Gastrocnemius medialis (tissue), 4 donors: ENCODE measurements at places on chromosomes 1 and 21. TPM values are rescaled to one million over a fixed set of nuclear protein-coding genes. Genes with fewer than 3 reads are reported as not detected.

ITLN2 gene
- total RNA-seq = not detected

DIO1 gene
- not detected for total RNA-seq

DNA sequence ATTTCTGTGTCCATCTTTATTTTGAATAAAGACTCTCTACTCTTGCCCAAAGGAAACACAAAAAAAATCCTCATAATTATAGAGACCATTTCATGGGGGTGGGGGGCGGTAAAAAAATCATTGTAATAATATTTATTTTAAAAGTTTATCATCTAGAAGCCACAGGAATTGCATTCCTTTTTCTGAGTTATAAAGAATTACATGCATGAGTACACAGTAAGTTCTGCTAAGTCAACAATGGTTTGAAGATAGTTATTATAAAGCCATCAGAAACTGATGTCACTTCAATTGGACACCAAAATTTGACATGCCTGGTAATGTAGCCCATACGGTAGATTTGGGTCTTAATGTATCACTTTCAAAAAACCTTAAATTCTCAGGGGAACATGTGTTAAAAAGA is 478.1 kb upstream of the NR5A2 start:
- DNase-seq = no peak

NKAIN1 gene
- 4.6 TPM for total RNA-seq

- no peak for DNase-seq
Observed at GRCh38 chr1:201656311-201657032, 117.5 kb downstream of the NAV1 start.

KRTAP22-1 gene
- not detected for total RNA-seq

- DNase-seq = no peak
Observed at GRCh38 chr1:226652613-226653012, 86.5 kb downstream of the ITPKB start.

- DNase-seq = no peak
Observed at GRCh38 chr1:145858238-145858900, 512 bp downstream of the PIAS3 start.

- no peak for DNase-seq
Observed at GRCh38 chr1:14946684-14947238, 206.8 kb upstream of the TMEM51 start.

GSTM5 gene
- total RNA-seq = 0.87 TPM

DNA sequence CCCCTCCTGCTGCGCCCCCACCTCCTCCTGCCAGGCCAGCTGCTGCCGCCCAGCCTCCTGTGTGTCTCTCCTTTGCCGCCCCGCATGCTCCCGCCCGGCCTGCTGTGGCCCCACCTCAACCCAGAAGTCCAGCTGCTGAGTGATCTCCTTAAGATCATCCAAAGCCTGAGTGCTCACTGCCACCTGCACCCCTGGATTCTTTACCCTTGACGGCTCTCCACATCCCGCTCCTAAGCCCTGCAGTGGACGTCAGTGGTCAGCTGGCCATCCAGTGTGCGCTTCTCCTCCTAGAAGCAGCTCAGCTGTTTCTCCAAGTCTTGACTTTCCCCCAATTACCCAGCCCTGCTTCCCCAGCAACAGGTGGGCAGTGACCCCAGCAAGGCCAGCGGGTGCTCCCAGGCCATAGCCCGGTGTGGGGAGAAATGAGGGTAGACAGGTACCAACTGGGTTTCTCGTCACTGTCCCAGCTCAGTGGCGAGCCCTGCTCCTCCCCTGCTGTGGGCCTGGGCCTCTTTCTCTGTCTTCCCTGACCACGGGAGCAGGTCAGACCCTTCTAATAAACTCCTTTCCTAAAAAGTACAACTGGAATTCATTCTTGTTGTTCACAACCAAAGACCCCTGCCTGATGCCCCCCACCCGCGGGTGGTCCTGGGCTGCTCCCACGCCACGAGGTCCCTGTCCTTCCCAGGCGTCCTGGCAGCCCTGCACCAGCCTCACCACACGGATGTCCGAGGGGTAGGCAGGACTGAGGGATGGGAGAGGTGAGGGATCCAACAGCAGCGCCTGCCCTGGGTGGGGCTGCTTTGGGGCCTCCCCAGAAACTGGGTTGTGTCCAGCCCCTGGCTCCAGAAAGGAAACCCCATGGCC is 1.4 kb downstream of the KRTAP10-7 start:
- DNase-seq = no peak

GRCh38 chr1:99534638-99534930 is 111.3 kb upstream of the PALMD start:
- DNase-seq = no peak

- peak; percentile 12 for DNase-seq
Observed at GRCh38 chr1:244254467-244254866, 197.2 kb downstream of the ADSS2 start.

DNA sequence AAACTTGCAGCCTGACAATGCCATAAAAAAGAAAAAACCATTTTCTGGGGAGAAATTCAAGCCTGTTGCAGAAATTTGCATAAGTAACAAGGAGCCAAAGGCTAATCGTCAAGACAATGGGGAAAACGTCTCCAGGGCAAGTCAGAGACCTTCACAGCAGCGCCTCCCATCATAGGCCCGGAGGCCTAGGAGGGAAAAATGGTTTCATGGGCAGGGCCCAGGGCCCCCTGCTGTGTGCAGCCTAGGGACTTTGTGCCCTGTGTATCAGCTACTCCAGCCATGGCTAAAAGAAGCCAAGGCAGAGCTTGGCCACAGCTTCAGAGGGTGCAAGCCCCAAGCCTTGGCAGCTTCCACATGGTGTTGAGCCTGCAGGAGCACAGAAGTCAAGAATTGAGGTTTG is 369.5 kb downstream of the NTNG1 start:
- no peak for DNase-seq

DNA sequence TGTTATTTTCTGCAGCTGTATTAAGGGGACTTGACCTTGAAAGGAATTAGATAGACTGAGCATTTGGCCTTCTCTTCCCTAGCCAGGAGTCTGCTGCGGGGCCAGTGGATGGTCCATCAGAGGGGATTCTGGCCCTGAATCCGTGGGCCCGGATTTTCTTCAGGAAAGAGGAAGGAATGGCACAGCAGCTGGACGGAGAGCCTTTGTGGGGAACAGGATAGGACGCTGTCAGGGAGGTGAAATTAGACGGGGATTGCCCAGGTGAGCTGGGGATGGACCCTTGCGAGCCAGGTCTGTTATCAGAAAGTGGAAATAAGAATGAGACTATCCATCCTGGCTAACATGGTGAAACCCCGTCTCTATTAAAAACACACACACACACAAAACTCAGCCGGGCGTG is 1.7 kb upstream of the C2CD2 start:
- no peak for DNase-seq

DNA sequence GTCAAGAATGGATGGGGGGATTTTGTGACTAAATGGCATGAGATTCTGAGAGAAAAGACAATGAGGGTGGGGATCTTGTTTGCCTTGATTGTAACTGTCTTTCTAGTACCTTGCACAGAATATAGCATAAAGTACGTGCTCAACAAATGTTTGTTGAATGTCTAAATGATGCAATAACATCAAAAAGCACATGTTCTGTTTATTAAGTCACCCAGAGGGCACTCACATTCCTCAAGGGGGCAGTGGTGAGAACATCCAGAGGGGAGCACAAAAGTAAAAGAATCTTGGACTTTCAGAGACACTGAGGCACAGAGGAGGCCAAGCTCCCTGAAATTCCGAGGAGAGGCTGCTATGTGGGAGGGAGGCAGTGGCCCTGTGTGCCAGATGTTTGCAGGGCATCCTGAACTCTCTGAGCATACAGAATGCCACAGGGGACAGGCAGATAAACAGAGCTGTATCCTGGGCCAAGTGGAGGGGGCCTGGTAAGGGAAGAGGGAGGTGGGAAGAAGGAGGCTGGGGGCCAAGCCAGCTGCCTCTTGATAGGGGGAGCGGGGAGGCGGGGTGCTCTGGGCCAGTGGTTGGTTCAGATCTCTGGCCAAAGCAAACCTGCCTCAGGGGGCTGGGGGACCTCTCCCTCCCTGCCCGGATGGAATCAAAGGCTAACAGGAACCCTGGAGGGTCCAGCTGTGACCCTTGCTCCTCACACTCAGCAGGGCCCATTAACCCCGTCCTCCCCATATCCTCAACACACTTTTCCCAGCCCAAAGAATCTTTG is 6.5 kb upstream of the ATP1A2 start:
- no peak for DNase-seq

GRCh38 chr1:200429221-200429751 is 19.4 kb upstream of the ZNF281 start:
- DNase-seq = no peak

SPRR3 gene
- not detected for total RNA-seq

DNA sequence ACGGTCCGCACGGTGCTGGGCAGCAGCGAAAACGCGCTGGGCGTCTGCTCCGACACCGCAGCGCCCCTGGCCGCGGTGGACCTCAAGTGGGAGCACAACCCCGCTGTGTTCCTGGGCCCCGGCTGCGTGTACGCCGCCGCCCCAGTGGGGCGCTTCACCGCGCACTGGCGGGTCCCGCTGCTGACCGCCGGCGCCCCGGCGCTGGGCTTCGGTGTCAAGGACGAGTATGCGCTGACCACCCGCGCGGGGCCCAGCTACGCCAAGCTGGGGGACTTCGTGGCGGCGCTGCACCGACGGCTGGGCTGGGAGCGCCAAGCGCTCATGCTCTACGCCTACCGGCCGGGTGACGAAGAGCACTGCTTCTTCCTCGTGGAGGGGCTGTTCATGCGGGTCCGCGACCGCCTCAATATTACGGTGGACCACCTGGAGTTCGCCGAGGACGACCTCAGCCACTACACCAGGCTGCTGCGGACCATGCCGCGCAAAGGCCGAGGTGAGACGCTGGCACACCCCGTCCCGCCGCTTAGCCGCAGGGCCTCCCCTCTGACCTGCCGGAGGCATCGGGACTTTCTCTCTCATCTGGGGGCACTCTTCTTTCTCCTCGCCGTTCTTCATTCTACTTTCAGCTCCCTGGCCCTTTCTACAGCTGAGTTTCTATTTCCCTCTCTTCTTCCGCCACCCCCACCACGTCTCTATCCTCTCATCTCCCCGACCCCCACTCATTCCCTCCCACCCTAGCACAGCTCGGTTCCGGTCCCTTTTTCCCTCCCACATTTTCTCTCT is 1.0 kb downstream of the NPR1 start:
- DNase-seq = no peak

TMEM125 gene
- total RNA-seq = not detected

- no peak for DNase-seq
Observed at GRCh38 chr1:199561334-199561733, 466.2 kb upstream of the NR5A2 start.

- no peak for DNase-seq
Observed at GRCh38 chr1:114753143-114753542, 4.6 kb downstream of the CSDE1 start.

DNA sequence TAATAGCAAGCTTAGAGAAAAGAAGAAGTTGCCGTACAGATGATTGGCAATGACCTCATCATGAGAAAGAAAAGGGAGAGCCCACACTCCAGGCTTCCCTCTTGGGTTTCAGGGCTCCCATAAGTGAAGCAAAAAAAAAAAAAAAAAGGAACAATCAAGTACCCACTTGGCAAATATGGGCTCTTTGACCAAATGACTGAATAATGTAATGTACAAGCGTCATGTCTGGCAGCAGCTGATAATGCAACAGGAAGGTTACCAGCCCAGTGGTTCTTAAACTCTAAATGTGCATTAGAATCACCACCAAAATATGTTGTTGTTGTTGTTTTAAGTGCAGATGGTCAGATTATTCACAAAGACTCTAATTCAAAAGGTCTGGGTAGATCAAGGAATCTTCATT is 13.5 kb downstream of the TNFSF4 start:
- no peak for DNase-seq

DNA sequence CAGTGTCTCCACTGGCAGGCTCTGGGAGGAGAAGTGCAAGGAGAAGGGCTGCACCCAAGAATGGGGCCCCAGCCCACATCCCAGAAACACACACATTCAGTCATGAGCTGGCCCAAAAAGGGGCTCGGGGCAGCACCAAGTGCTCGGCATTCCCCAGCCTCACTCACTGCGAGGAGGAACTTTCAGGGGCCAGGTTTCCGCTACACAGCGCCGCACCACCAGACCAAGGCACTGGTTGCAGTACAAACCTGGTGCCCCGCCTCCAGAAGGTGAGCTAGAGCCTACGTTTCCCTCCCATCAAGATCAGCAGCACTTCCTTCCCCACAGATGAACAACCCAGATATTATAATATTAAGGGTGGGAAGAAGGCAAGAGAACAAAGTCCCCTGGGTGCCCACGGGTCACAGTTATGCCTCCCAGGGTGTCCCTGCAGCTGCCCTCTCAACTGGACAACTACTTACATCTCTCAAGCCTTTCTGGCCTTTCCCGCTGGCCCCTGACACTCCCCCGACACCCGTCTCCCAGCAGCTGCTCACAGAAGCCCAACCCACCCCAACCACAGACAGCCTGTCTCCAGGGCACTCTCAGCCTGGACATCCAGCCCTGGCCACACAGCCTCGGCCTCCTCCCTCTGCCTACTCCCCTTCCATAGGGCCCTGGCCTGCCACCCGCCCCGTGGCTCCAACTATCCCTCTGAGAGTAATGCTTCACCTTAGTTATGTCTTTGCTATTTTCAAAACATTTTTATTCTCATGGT is 3.8 kb downstream of the PBXIP1 start:
- no peak for DNase-seq

CDC14A gene
- total RNA-seq = 7.2 TPM

GRCh38 chr1:228434689-228435088 is 18.0 kb upstream of the TRIM17 start:
- DNase-seq = no peak

RPTN gene
- not detected for total RNA-seq

DNA sequence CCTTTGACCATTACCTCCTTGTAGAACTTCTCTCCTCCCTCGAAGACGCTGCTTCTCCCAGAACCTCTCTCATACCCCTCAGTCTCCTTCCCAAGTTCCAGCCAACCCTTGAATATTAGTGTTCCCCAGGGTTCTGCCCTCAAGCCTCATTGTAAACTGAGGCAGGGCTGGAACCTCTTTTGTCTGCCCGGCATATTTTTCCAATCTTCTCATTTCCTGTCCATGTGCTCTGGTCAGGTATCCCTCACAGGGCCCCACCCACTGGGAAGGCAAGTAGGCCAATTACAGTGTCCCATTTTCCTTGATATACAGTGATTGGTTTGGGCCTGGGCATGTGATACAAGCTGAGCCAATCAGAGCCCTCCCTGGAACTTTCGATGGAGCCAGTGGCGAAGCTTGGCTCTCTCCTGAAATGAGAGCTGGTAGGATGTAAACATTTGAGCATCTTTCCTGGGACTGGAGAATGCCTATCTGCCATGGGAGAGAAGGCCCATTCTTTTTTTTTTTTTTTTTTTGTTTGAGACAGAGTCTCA is 57.1 kb upstream of the ID3 start:
- no peak for DNase-seq

ATP6V1G3 gene
- total RNA-seq = not detected

DNA sequence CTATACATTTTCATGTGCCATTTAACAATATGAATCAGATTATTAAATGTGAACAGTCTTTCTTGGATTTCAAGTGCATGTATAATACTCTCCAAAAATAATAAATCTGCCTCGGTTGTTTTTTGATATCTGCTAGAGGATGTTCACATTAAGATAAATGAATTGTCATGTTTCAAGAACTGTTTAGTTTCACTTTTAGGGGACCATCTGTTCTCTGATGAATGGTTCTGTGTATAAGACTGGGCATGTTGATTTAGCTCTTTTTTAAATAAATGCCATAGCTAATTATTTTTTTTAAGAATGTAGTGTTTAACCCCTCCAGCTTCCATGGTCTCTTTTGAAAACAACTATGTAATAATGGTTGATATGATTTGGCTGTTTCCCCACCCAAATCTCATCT is 1245.1 kb upstream of the ADGRL4 start:
- DNase-seq = no peak

GRCh38 chr21:19807201-19807600 is 1191.0 kb upstream of the NCAM2 start:
- DNase-seq = no peak

GRCh38 chr1:151680826-151681225 is 35.8 kb downstream of the CELF3 start:
- DNase-seq = no peak
